ENCODE measurements at places on chromosomes 16 and 17. TPM values are rescaled to one million over a fixed set of nuclear protein-coding genes. Genes with fewer than 3 reads are reported as not detected.

HCRT gene
- not detected for total RNA-seq

CNTD1 gene
- total RNA-seq = 0.37 TPM

CD68 gene
- 12.8 TPM for total RNA-seq

TOX3 gene
- not detected for total RNA-seq

NOG gene
- 2.7 TPM for total RNA-seq

C17orf50 gene
- not detected for total RNA-seq

PLEKHM1 gene
- 21.0 TPM for total RNA-seq

SPATA22 gene
- total RNA-seq = not detected

TP53TG3F gene
- total RNA-seq = not detected

EFCAB3 gene
- total RNA-seq = not detected

KRT9 gene
- total RNA-seq = not detected

DRC7 gene
- total RNA-seq = not detected

CX3CL1 gene
- not detected for total RNA-seq

ZNF423 gene
- total RNA-seq = 0.62 TPM

CDRT15L2 gene
- not detected for total RNA-seq

KRTAP3-3 gene
- not detected for total RNA-seq

ABCA10 gene
- total RNA-seq = 0.44 TPM

NACA2 gene
- total RNA-seq = not detected

KRT39 gene
- total RNA-seq = 0.11 TPM

FGF11 gene
- 1.7 TPM for total RNA-seq

HYDIN gene
- 1.00 TPM for total RNA-seq

TEKT1 gene
- not detected for total RNA-seq

C17orf107 gene
- 8.2 TPM for total RNA-seq

TNK1 gene
- under 0.01 TPM for total RNA-seq

SLC13A2 gene
- total RNA-seq = not detected

FASN gene
- total RNA-seq = 261 TPM

RHBDL1 gene
- 5.9 TPM for total RNA-seq

RFNG gene
- total RNA-seq = 50.9 TPM

ZNF469 gene
- total RNA-seq = 1.4 TPM

TNFRSF17 gene
- not detected for total RNA-seq

FBXO39 gene
- 0.33 TPM for total RNA-seq

CCL2 gene
- 6.3 TPM for total RNA-seq

C1QTNF1 gene
- total RNA-seq = 21.0 TPM

SLC47A1 gene
- total RNA-seq = 1.5 TPM

TBX2 gene
- total RNA-seq = 21.0 TPM

CORO6 gene
- total RNA-seq = 12.2 TPM

TK2 gene
- total RNA-seq = 30.5 TPM

IRX6 gene
- not detected for total RNA-seq

RNU2-1 gene
- total RNA-seq = not detected

PRR29 gene
- total RNA-seq = 0.11 TPM

HEATR9 gene
- total RNA-seq = not detected

ENPP7 gene
- total RNA-seq = not detected

TSPAN10 gene
- total RNA-seq = 1.3 TPM

GCGR gene
- total RNA-seq = not detected

CCL4 gene
- not detected for total RNA-seq

MT4 gene
- not detected for total RNA-seq

CA7 gene
- total RNA-seq = not detected

HOXB7 gene
- total RNA-seq = 1.4 TPM

RASD1 gene
- 2.0 TPM for total RNA-seq

LRRC37A gene
- total RNA-seq = 2.1 TPM

GAST gene
- total RNA-seq = not detected

B4GALNT2 gene
- total RNA-seq = not detected

ALDH3A1 gene
- total RNA-seq = not detected

OTOP3 gene
- total RNA-seq = not detected

RBFOX1 gene
- total RNA-seq = not detected

CSH2 gene
- total RNA-seq = not detected

OMG gene
- 0.11 TPM for total RNA-seq

SEPTIN12 gene
- total RNA-seq = not detected

OR1F1 gene
- total RNA-seq = not detected

KCNG4 gene
- not detected for total RNA-seq
